ENCODE measurements at places on chromosomes 11 and 22.

GRCh38 chr11:130826572-130826971 is 89.7 kb downstream of the SNX19 start:
- no peak for DNase-seq

DNA sequence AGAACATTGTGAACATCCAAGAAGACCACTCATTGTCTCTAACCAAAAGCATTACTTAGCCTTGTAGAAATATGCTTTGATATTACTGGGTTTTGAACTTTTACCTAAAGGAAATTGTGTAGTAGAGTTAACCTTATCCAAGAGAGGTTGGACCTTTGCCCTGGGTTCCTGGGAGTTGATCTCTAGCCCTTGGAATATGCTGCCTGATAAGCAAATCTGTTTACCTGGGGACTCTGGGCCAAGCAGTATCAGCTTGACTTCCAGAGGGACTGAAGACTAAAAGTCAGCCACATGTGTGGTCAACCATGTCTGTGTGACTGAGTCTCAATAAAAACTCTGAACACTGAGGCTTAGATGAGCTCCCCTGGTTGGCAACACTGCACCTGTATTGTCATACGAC is 44.1 kb upstream of the CWF19L2 start:
- no peak for DNase-seq

DNA sequence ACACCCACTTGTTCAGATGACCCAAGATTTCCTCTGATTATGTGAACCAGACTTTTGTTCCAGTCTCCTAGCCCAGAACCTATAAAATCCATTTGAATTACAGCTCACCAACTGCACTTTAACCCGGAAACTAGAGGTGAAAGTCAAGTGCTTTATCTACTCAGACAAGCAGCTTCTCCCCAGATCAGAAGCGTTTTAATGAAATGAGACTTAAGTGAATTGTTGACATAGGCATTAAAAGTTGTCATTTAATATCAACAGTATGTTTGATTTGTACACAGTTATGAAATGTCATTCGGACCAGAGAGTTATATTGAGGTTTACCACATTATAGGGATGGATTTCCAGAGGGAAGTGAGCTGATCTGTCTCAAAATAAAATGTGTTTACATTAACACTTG is 52.0 kb downstream of the CADM1 start:
- no peak for DNase-seq

DNA sequence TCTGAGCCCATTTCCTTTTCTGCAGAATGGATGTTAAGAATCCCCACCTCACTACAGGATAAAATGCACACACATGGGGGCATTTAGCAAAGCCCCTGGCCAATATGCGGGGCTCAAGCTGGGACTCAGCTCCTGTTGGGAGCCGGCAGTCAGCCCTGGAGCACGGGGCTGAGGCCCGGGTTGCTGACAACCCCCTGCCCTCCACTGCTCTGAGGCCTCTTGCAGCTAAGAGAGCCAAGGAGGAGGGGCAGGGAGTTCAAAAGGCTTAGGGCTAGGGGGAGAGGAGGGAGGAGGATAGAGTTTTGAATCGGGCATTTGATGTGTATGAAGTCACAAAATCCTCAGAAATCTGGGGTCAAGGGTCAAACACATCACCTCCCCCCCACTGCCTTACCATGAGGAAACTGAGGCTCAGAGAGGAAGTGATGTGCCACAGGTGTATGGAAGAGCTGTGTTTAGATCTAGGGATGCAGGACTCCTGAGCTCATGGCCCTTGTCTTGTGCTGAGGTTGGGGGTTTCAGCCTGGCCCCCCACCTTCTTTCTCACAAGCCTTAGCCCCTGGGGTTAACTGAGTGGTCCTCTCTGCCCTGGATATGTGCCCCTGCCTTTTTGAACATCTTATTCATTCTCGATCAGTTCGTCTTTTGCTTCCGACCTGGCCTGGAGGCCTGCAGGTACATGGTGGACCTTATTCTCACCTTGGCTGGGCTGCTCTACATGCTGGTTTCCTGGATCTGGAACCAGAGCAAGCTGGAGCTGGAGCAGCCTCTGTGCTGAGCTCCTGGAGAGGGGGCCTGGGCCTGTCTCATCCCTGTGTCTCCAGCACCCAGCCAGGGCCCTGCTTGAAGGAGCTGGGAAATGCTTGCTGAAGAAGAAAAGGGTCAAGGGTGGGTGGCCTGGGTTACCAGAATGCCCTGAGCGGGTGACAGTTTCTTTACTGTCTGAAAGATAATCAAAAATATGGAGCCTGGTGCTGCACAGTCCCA is 80.3 kb downstream of the LRRC32 start:
- no peak for DNase-seq

- no peak for DNase-seq
Measured at GRCh38 chr11:1281326-1281973, 28.0 kb downstream of the TOLLIP start.
